Activated CD4-positive, alpha-beta T cell treated with anti-CD3 and anti-CD28 coated beads, Interleukin-2, amount 50 U/mL, for 48 hours (primary cell): ENCODE measurements at places on chromosomes 2 and 18.
A peak's percentile ranks its signal among the peaks of the same experiment; 100 is the strongest.

DNA sequence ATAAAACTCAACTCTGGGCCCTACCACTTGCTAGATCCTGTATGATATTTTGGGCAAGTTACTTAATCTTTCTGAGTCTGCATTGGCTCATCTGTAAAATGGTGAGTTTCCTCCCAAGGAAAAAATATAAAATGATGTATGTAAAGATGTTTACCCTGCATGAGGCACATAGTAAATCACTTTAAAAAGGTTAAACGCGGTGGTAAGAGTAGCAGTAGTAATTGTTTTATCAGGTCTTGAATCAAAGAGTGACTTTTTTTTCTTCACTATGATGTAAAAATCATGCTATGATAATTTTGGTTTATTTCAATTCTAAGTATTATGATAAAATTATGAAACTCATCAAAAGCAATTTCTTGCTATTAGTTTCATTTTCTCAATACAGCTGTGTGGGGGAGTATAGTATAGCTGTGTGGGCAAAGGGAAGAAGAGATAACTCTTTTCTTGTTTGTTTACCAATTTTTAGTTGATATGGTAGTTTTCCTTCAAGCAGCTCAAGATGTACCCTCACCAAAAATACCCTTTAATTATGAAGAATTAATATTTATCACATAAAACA, 10.7 kb downstream of the ARHGAP15 start:
- DNase-seq = no peak

- DNase-seq = no peak
Measured at GRCh38 chr2:219362072-219362471, 25.6 kb downstream of the DNPEP start.

DNA sequence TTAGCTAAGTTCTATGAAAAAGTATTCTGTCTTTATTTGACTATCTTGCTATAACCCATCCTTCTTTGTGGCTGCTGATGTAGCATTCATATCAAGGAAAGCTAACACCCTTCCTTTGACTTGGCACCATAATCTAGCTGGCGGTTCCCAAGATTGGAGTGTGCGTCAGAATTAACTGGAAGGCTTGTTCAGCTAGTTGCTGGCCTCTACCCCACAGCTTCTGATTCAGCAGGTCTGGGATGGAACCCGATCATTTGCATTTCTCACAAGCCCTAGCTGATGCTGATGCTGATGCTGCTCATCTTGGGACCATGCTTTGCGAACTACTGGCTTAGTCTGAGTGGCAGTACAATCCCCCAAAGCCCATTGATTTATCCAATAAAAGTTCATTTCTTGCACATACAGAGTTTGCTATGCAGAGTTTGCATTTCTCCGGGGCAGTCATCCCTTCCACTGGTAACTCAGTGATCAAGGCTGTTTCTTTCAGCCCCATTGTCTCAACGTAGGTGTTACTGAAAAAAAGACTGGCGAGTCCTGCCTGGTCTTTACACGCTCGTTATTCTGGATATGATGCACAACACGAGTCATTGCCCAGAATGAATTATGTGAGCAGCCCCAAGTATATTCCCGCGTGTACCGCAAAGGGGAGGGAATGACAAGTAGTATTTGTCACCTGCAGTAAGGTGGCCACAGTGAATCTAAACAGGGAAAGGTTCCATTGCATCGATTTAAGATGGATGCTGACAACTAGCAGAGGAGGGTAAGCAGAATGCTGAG, 96.5 kb downstream of the ZNF532 start:
- DNase-seq = peak; percentile 14

DNA sequence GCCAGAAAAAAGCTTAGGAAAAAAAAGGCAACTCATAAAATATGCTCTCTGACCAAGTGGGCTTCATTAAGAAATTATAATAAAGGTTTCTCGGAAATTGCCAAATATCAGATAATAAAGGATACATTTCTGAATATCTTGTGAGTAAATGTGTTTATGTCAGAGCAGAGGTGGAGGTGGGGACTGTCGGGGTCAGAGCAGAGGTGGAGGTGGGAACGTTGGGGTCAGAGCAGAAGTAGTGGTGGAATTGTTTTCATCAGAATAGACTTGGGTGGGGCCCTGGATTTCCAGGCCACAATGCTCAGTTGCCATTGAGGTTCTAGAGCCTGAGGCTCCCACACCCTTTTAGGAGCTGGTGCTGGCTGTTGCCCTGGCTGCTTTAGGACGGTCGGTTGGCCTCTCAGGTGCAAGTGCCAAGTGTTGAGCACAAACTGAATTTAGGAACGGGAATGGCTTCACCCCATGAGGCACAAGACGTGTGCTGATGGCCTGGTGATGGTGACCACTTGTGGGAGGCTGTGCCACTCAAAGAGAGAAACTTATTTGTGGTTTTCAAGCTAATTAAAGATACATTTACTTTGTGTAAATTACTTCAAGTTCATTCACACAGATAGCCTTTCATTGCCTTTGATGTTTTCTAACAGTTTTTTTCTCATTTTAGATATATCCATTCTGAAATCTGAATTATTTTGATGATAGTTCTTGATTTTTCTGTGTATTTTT, 131.5 kb downstream of the ATP9B start:
- DNase-seq = no peak

DNA sequence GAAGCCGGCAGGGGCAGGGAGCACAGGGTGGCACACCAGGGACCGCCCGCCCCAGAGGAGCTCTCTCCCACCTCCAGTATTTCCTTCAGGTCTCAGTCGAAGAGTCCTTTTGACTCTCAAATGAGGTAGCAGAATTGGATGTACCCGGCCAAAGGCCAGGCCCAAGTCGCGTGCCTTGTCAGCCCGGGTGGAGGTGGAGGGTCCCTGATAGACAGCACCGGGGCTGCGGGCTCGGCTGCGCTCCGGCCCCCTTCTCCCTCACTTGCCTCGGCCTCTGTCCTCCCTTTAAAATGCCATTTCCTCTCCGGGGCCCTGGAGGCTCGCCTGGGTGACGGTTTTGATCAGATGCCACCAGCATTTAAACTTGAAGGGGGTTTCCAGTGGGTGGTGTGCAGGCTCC, 198.9 kb upstream of the SOX11 start:
- no peak for DNase-seq

DNA sequence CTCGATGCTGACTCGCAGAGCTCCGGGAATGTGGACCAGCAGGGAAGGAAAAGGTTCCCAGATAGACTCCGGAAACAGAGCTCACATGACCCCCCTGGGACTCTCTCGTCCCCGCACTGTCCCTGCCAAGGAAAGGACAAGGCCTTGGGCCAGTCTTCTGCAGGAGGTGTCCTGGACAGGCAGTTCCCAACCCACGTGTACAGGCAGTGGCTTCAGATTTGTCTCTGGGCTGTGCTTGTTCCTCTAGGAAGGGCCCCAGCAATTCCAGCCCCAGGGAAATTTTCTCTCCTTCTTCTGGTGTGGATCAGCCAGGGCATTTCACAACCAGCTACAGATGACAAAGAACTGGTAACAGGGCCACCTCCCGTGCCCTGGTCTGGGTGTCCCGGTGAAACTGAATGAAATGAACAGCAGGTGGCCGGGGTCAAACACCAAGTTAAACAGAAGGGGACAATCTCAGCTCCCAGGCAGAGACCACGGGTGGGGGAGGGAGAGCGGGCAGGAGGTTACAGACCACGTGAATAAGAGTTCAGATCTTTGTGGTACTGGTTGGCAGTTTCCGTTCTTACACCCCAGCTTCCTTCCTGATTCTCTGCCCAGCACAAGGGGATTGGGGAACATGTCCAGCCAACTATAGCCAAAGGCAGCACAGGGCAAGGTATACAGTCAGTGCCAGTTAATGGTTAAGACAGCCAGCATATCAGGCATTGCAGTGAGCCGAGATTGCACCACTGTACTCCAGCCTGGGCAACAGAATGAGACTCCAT, 52.2 kb upstream of the CAB39 start:
- peak; percentile 79 for DNase-seq

- DNase-seq = no peak
Measured at GRCh38 chr2:217588266-217588665, 414.5 kb downstream of the TNS1 start.

DNA sequence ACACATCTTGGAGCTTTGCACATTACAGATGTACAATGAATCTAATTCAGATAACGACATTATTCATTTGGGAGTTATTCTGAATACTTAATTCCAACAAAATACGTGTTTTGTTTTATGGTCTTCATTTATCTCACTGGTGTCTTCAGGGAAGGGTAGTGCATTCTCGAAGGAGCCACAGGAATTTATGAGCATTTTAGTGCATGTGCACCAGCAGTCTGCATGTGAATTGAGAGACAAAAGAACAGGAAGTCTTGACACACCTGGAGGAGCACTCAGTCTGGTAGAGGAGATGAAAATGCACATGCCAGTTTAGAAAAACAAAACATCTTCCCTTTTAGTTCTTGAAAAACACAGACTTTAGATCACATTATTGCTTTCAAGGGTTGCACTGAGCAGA, 228.7 kb downstream of the LRATD1 start:
- no peak for DNase-seq

GRCh38 chr2:234626566-234627130, 129.8 kb upstream of the ARL4C start:
- no peak for DNase-seq

DNA sequence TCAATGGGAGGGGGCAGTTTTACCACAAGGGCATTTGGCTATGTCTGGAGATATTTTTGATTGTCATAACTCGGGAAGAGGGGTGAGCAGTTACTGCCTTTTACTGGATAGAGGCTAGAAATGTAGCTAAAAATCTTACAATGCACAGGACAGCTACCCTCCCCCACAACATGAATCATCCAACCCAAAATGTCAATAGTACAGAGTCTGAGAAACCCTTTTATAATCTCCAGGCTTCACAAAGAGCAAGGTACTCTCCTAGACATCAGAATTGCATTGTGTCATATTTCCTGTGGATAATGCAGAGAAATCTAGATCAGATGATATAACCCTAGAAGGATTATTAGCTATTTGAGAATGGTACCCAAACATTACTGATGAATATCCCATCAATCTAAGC, 277.1 kb upstream of the NRP2 start:
- DNase-seq = no peak

DNA sequence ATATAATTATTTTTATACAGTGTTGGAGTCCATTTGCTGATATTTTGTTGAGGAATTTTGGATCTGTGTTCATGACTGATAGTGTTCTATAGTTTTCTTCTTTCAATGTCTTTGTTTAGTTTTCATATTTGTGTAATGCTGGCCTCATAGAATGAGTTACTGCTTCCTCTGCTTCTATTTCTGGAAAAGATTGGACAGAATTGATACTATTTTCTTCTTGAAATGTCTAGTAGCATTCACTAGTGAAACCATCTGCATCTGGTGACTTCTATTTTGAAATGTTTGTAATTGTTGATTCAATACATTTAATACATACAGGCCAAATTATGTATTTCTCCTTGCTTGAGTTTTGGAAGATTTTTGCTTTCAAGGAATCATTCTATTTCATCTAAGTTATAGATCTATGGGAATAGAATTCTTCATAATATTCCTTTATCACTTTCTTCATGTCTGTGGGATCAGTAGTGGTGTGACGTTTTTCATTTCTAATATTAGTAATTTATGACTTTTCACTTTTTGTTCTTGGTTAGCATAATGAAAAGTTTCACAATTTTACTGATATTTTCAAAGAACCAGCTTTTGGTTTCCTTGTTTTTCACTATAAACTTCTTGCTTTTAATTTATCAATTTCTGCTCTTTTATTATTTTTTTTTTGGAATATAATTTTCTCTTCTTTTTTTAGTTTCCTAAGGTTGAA, 509.9 kb upstream of the VRK2 start:
- no peak for DNase-seq

DNA sequence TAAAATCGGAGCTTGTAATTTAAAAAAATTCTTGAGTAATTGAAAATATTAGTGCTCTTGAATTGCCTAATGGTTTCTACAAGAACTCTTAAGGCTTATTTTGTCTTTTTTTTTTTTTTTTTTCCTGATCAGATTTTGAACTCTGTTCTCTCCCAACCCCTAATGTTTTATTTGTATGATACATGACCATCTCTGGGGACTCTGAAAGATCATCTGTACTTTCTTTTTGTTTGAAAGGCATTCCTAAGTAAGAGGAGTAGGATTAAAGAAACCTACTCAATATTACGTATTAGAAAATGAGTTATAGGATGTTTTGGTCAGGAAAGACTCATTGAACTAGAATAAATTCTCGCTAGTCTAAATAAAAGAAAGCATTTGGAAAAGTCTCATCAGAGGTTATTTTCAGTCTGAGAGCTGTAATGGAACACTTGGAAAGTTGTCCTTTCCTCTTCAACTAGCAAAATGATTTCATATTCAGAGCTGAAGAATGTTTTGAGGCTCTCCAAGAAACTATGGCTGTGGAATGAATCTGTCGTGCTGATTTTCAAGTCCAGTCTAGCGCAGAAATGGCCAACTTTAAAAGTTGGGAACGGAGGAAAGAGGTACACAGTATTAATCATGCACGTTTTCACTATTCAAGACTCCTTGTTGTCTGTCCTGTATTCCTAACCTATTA, 182.7 kb downstream of the PRPF40A start:
- no peak for DNase-seq

GRCh38 chr2:96106991-96107707, 9.2 kb downstream of the ADRA2B start:
- DNase-seq = no peak

DNA sequence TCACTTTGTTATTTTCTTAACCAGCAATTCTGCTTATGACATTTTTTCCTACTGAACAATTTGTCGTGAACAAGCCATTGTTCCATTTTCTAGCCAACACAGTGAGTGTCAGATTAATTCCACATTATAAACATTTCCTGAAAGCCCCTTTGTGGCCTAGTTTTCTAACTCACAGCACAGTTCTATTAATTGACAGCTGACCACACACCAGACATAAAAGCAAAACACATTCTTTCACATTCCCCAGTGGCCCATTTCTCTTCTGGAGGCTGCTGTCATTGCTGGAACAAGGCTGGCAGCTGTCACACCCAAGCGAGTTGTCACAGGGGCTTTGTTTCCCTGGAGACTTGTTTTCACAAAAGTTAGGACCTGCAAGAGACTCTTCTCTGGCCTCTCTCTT, 50.7 kb downstream of the RNF152 start:
- no peak for DNase-seq

- no peak for DNase-seq
Measured at GRCh38 chr2:229749779-229750178, 35.4 kb upstream of the DNER start.

- no peak for DNase-seq
Measured at GRCh38 chr2:193584522-193584938, 1389.8 kb upstream of the TMEFF2 start.

- DNase-seq = no peak
Measured at GRCh38 chr2:179107737-179108136, 57.8 kb upstream of the CCDC141 start.

DNA sequence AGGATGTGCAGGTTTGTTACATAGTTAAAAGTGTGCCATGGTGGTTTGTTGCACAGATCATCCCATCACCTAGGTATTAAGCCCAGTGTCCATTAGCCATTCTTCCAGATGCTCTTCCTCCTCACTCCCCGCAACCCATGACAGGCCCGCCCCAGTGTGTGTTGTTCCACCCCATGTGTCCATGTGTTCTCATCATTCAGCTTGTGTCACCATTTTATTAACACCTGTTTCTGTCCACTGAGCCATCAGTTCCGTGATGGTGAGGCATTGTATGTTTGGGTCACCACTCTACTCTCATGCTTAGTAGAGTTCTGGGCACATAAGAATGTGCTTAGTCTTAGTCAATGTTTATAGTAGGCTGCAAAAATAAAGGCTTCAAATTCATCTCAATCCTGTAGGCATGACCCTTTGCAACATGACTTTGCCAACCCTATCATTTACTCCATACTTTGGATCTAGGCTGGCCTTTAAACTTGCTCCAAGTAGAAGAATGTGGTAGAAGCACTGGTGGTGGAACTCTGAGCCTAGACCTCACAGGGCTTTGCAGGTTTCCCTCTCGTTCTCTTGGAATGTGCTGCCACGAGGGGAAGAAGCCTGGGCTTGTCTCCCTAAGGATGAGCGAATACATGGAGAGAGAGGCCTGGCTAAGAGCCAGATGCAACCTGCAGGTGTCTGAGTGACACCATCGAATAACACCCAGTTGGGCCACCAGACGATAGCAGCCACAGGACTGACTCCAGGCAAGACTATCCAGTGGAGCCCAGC, 161.5 kb downstream of the NAPG start:
- no peak for DNase-seq
